Heart right ventricle (tissue), 16 donors: ENCODE measurements at places on chromosomes 7 and 10. TPM values are rescaled to one million over a fixed set of nuclear protein-coding genes. Genes with fewer than 3 reads are reported as not detected.

SLC13A4 gene
- total RNA-seq, result not detected

DNA sequence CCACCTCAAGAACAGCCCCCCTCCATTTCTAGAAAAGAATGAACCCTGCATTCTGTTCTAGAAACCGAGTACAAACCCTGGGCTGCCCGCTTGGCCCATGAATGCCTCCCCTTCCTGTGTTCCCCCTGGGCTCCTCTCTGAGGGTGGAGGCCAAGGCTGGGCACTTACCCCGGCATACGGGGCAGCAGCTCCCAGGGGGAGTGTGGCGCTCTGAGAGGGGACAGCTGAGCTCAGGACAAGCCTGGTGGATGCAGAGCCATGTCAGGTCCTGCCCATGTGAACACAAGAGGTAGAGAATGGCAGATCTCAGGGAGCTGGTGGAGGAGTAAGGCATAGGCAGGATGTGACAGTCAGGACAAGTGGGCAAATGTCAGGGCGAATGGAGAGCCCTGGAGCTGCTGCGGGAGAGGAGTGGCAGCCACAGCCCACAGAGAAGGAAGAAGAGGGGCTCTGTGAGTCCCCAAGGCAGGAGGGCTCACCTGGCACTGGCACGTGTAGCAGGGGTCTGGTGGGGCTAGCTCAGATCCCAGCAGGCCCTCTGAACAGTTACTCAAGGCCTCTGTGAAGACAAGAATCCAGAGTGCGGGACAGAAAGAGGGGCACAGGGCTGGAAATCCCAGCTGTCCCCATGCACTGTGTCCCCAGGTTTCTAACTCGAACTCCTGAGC, 18.9 kb downstream of the ATP6V1F start:
- H3K4me3 ChIP-seq, result no peak overlapping the region
- DNase-seq, result no peak
- H3K4me1 ChIP-seq, result peaks cover 15% of the 10 kb centered on the region
- H3K36me3 ChIP-seq, result no peaks in the 10 kb centered on the region

DNA sequence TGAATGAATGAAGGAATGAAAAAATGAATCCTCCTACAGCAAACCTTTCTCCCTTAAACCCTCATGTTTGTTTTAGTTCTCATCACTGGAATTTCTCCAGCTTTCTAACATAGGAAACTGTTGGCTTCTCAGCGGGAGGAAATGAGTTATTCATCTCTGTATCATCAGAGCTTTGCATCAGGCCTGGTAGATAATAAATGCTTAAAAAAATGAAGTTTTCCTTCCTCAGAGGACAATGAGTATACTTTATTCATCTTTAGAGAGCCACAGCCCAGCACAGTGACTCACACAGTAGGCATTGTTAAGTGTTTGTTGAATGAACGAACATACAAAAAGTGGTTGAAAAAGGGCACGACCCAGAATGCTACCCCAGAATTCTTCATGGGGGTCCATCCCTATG, 62.6 kb downstream of the COL13A1 start:
- DNase-seq, result no peak
- no peaks in the 10 kb centered on the region for H3K36me3 ChIP-seq
- no peaks in the 10 kb centered on the region for H3K27me3 ChIP-seq
- peaks cover 13% of the 10 kb centered on the region for H3K4me1 ChIP-seq

PARD3 gene
- total RNA-seq, result 29.2 TPM

GRCh38 chr10:94428766-94429707, 26.7 kb downstream of the TBC1D12 start:
- H3K4me1 ChIP-seq, result peaks cover 30% of the 10 kb centered on the region
- no peak for DNase-seq
- peak overlapping the region; percentile 33 for H3K27ac ChIP-seq
- no peak overlapping the region for H3K4me3 ChIP-seq
- H3K27me3 ChIP-seq, result no peaks in the 10 kb centered on the region

DNA sequence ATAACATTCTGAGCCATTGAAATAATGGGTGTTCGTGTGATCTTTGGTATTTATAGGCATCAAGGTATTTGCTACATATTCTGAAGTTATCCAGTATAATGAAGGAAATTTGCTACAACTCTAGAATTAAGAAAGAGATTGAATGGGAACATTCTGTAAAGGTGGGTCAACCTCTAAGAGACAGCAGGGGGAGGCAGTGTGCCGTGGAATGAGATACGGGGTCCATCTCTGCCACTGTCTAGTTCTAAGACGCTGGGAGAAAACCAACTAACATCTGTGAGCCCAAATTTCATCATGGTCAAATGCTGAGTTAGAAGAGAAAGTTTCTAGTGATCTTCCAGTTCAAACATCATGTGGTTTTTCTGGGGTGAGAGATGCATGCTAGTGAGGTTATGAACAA, 368.9 kb downstream of the SORCS1 start:
- H3K27me3 ChIP-seq, result no peaks in the 10 kb centered on the region
- no peak overlapping the region for H3K4me3 ChIP-seq
- no peak for DNase-seq
- no peaks in the 10 kb centered on the region for H3K36me3 ChIP-seq
- no peaks in the 10 kb centered on the region for H3K4me1 ChIP-seq
- no peak overlapping the region for H3K27ac ChIP-seq

CTAGE4 gene
- 0.23 TPM for total RNA-seq

DNA sequence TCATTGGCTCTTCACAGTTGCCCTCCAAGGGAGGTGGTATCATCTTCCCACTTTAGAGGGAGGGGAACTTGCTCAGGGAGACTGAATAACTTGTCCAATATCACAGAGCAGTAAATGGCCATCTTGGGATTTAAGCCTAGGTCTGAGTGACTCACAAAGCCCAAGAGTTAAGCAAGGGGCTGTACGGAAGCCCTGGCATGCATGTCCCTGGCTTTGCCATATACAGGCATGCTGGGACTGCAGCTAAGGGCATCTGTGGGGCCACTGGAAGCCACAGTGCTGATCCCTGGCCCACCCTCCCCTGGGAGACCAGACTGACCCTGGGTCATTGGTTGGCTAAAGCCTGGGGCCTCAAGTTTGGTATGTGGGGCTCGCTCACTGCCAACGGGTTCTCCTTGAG, 3.1 kb downstream of the VSIR start:
- peaks cover 27% of the 10 kb centered on the region for H3K36me3 ChIP-seq
- H3K4me1 ChIP-seq, result peaks cover 96% of the 10 kb centered on the region
- H3K4me3 ChIP-seq, result peak overlapping the region; percentile 95

- no peaks in the 10 kb centered on the region for H3K27me3 ChIP-seq
- H3K36me3 ChIP-seq, result peaks cover 25% of the 10 kb centered on the region
- H3K27ac ChIP-seq, result no peak overlapping the region
- peak; percentile 26 for DNase-seq
Measured at GRCh38 chr10:96043893-96044715, 721 bp downstream of the CCNJ start.

GRCh38 chr7:27685209-27685608, 22.5 kb upstream of the HIBADH start:
- H3K4me3 ChIP-seq, result no peak overlapping the region
- no peak overlapping the region for H3K27ac ChIP-seq
- no peaks in the 10 kb centered on the region for H3K36me3 ChIP-seq
- H3K27me3 ChIP-seq, result no peaks in the 10 kb centered on the region

RET gene
- total RNA-seq, result 0.67 TPM
